Omental fat pad (tissue), 4 donors: ENCODE measurements at places on chromosomes 3 and 15. TPM values are rescaled to one million over a fixed set of nuclear protein-coding genes. Genes with fewer than 3 reads are reported as not detected.

PPP1R14D gene
- total RNA-seq, result not detected

IGDCC3 gene
- not detected for total RNA-seq

SLC51A gene
- total RNA-seq, result not detected

SLCO2A1 gene
- 22.5 TPM for total RNA-seq

USP13 gene
- total RNA-seq, result 37.5 TPM

LDHAL6B gene
- total RNA-seq, result not detected

MYL3 gene
- total RNA-seq, result 11.7 TPM

CYP8B1 gene
- not detected for total RNA-seq

WNT5A gene
- 11.4 TPM for total RNA-seq

A4GNT gene
- total RNA-seq, result not detected

DNAH12 gene
- 0.19 TPM for total RNA-seq

CELF6 gene
- 4.9 TPM for total RNA-seq

HESX1 gene
- total RNA-seq, result not detected

CCR2 gene
- total RNA-seq, result 5.4 TPM

CORO2B gene
- total RNA-seq, result 4.7 TPM

SPRED1 gene
- total RNA-seq, result 33.4 TPM

TNFAIP8L3 gene
- 3.5 TPM for total RNA-seq

DNA sequence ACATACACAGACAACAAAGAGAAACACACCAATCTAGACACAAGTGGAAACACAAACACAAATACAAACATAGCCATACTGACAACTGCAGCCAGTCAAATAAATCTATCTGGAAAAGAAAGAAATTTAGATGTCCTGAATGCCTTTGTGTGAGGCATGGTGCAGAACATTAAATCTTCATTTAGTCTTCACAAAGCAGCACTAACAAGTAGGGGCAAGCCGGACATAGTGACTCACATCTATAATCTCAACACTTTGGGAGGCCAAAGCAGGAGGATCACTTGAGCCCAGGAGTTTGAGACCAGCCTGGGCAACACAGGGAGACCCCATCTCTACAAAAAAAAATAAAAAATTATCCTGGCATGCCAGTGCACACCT, 11.7 kb downstream of the MEGF11 start:
- no peak for DNase-seq

DNA sequence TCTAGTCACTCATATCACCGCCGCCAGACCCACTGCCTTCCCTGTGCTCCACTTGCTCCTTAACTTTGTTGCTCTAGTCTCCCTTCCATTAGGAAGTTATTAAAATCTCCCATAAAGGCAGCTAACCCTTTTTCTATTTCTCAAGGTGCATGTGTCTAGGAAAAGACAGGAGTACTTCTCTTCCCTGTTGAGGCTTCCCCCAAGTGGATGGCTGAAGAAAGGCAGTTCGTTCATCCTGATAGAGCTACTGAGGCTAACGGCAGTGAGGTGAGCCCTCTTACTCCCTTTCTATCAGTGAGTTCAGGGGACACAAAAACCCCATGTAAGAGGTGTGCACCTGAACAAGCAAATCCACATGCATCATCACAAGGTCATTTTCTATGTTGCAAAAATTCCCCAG, 397.8 kb downstream of the IGSF11 start:
- no peak for DNase-seq

GRCh38 chr3:191244242-191244867, 45.3 kb downstream of the OSTN start:
- no peak for DNase-seq

DNA sequence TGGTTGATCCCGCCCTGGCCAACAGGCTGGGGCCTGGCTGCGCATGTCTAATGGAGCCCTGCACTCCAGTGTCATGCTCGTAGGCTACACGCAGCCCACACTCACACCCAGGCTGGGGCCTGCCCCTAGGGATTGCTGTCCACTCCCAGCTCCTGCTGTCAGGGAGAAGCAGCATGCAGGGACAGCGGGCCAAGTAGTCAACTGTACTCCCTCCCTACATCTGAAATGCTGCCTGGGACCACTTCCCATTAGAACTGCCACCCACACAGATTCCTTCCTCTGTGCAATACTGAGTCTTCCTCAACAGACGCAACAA, 16.1 kb downstream of the ALS2CL start:
- DNase-seq, result no peak

DNA sequence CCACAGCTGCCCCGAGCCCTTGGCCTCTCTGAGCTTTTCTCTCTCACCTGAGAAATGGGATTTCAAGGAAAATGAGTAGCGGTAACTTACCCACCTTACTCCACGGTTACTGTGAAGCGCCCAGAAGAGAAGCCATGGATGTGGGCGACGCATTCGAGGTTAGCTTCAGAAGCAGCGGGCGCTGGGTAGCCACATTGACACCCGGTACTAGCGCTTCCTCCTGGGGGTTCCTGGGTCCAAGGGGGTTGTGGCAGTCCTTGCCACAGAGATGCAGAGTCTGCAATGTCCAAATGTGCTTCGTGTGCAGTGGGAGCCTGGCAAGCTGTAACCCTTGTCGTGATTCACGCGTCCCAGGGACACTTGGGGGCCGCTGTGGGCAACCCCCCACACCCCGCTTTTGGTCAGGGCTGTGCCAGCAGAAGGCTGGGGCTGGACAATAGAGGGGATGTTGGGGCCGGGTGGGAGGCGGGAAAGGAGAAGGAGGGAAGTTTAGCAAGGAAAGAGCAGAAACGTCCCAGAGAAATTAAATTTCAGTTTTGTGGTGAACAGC, 41.4 kb upstream of the FURIN start:
- no peak for DNase-seq

GRCh38 chr3:28502397-28502937, 153.8 kb upstream of the AZI2 start:
- DNase-seq, result no peak

DNA sequence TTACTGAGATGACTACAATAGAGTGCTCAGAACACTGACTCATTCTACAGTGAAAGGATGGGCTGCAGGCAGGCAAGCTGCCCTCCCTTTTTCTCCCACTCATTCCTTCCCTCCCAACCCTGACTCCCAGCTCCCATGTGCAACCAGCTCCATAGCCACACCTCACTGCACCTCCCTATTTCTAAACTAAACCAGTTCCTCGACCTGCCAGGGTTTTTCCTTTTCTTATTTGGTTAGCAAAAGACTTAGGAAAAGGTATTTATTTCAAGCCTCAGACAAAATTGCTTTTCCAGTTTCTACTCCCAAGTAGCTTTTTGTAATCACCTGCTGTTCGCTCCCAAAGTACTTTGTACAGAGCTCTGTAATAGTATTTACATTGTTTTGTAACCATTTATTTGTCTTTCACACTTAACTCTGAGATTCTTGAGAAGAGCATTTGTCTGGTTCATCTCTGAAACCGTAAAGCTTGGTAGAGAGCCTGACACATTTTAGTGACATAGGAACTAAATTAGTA, 2.2 kb downstream of the AADAC start:
- DNase-seq, result no peak

DNA sequence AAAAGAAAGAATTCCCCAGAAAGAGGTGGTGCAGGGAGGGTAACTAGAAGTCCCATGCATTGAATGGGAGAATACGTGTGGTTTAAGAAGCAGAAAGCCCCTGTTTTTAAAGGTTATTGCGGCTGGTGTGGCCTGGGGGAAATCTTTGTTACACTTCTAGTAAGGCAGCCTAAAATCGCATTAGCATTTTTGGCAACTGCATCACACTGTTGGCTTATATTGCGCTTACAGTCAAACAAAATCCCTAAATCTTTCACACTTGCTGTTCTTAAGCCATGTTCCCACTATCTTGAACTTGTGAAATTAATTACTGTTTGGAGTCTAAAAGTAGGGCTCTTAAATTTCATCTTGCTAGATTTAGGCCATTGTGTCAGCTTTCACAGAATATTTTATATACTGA, 66.0 kb upstream of the GOLIM4 start:
- no peak for DNase-seq

- no peak for DNase-seq
Measured at GRCh38 chr15:99959326-99959725, 226.1 kb upstream of the LYSMD4 start.

DNA sequence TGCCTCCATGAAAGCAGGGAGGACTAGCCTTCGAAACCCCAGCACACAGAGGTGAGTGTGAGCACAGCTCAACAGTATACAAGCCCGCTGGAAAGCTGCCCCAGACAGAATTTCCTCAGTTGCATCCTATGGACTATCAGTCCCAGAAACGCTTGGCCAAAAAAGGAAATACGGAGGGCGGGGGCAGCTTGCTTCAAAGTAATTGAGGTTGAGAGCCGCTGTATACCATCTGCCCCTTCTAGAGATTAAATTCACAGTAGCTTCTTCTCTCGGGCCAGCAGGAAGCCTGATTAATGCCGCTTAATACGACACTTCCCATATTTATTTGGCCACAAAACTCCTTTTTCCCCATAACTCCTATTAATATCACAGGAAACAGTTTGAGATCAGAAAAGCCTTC, 88.7 kb downstream of the LIPC start:
- DNase-seq, result no peak

DNA sequence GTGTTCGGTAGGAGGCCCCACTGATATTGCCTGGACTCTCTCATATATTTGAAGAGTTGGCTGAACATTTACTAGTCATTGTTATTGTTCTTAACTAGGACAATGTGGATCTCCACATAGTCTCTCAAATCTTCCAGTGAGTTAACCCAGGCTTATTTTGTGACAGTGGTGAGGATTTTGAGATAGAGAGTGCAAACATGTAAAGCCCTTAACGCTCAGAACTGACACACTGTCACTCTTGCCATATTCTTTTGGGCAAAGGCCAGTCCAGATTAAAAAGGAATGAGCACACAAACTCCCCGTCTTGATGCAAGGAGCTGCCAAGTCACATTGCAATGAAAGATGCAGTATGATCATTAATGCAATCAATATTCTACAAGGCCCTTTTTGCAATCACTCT, 431.9 kb upstream of the AZI2 start:
- no peak for DNase-seq

DNA sequence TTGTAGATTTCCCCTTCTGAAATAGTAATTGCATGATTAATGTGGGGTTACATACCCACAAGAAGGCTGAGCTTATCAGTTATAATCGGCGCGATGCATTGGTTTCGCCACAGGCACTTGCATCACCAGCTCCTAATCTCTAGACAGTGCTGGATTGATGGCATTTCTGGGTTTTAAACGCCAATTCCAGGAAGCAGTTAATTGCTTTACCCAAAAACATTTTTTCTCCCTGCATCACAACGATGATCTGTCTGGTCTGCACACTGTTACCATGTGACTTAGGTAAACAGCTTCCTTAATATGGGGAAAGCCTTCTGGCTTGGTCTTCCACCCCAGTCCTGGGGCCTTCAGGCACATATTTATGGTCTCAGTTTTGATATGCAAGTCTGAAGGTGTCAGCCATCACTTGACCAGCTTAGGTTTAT, 70.0 kb upstream of the HEG1 start:
- peak; percentile 72 for DNase-seq

DNA sequence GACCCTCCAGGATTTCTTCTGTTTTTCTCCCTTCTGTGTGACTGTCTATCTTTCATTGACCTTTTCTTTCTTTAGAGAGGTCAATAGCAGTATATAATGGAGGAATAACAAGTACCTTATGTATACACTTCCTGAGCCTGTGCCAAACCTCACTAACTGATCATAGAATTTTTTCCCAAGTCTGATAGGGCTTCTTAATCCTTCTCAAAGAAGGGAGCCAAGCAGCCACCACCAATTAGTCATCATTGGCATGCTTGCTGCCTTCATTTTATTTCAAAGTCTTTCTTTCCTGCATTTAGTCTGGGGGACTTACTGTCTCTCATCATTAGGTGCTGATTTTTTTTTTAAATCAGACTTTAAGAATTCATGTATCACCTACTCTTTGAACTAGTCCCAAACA, 327.0 kb downstream of the FEZF2 start:
- DNase-seq, result no peak

DNA sequence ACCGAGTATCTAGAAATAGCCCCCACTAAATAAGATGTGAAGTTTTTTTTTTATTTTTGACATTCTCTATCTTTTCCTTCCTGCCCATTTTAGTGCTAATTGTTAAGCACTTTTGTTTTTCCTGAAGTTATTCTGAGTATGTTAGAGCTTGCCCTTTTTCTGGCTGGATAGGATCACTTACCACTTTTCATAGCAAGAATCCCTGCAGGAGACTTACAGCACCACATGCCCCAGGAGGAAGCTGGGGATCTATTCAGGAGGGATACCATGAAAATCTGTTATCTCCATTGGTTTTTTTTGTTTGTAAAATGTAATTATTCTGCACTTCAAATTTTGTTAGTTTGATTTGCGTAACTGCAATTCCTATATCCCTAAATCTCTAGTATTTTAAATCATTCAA, 968.4 kb downstream of the ZPLD1 start:
- no peak for DNase-seq

GRCh38 chr15:26565542-26565941, 207.3 kb downstream of the GABRB3 start:
- DNase-seq, result no peak

- no peak for DNase-seq
Measured at GRCh38 chr15:48266024-48266689, 60.1 kb downstream of the SLC12A1 start.

DNA sequence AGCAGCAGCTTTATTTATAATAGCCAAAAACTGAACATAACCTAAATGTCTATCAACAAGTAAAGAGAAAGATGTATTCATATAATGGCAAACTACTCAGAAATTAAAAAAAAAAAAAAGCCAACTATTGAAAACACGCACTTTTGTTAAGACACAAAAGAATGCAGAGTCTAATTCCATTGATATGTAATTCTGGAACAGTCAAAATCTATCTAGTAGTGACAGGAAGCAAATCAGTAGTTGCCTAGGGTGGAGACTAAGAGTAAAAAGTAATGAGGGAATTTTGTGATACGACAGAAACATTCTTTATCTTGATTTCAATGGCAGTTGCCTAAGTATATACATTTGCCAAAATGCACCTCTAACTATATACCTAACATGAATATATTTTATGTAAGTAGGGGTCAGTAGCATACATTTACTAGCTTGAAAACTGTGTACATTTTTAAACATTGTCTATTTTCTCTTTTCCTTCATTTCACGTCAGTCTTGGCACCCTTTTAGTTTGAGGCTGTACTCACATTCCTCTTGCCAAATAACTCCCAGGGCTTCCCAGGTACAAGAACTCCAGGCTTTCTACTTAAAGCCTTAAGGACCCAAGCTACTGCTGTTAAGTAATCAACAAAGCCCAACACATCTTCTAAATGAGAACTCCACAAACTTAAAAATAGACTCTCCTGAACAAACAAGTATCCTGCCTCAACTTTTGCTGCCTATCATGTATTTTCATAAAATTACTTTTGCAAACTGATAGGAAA, 54.7 kb downstream of the ADAM10 start:
- DNase-seq, result no peak

DNA sequence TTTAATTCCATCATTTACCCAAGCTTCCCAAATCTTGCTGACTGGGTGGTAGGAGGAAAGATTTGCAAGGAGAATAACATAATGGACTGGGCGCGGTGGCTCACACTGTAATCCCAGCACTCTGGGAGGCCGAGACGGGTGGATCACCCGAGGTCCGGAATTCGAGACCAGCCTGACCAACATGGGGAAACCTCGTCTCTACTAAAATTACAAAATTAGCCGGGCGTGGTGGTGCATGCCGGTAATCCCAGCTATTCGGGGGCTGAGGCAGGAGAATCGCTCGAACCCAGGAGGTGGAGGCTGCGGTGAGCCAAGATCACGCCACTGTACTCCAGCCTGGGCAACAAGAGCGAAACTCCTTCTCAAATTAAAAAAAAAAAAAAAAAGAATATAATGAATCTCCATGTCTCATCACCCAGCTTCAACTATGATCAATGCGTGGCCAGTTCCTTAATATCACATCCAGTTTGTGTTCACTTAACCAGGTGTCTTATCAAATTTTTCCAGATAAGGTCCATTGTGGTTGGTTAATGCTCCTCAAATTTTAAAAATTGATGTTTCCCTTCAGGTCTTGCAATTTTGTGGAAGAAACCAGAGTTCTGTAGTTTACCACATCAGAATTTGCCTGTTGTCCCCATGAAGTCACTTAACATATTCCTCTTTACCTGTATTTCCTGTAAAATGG, 1.3 kb upstream of the ABCF3 start:
- no peak for DNase-seq
